Kasumi-1 (cell line): ENCODE measurements at places on chromosomes 16 and 17.
A peak's percentile ranks its signal among the peaks of the same experiment; 100 is the strongest.

- DNase-seq, result no peak
Observed at GRCh38 chr16:83348991-83349390, 458.8 kb upstream of the HSBP1 start.

DNA sequence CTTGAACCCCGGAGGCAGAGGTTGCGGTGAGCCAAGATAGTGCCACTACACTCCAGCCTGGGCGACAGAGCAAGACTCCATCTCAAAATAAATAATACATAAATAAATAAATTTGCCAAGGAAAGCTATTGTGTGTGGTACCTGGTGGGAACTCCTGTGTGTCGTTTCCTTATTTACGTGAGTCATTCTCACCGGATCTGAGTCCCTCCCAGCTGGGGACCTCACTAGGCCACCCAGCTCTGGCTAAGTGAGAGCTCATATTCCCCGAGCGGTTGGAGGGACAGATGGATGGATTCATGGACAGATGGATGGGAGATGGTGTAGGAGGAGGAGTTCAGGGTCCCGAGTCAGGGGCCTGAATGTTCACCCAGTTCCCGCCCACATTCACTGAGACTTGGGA, 22.9 kb upstream of the C1QL1 start:
- no peak for DNase-seq

DNA sequence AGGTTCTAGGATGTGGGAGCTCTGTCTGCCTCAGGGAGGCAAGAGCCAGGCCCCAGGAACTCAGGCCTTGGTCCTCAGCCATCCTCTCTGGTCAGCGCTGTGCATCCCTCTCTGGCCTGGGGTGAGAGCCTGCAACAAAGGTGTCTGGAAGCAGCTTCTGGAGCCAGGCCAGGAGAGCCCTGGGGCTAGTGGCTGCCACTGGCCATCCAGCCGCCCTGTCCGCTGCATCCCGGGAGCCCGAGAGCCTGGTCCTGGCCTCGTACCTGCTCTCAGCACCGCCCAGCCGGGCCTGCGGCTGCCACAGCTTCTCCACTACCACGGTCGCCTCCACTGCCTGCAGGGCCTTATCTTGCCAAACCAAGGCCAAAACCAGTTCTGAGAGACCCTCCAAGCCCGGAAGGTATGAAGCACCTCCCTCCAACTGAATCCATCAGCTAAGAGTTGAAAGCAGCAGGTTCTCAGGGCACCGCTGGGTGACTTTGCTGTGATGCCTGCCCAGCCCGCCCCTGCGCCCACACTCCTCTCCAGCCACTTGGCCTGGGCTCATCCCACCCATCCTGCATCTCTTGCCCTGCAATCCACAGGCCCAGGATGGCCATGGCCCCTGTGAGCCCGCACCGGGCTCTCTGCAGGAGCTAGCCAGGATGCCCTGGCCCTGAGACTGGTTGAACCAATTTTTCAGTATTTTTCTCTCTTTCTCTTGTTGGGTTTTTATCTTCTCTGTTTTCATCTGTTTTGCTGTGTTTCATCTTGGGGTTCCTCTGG, 85.7 kb downstream of the AMFR start:
- DNase-seq, result no peak

DNA sequence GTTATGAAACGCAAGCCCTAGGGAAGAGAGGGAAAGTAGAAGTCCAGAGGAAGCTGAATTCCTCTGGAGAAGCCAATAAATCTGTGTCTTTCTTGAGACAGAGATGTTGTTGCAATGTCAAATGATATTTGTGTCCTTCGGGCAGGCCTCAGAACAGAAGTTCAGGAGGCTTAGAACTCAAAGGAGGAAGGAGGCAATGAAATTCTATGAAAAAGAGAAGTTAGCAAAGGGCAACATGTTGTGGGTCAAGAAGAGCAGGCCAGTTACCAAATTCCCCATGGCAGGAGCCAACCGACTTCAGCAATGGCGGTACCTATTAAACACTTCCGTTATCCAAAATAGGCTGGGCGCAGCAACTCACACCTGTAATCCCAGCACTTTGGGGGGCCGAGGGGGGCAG, 109.0 kb upstream of the DHX40 start:
- no peak for DNase-seq

DNA sequence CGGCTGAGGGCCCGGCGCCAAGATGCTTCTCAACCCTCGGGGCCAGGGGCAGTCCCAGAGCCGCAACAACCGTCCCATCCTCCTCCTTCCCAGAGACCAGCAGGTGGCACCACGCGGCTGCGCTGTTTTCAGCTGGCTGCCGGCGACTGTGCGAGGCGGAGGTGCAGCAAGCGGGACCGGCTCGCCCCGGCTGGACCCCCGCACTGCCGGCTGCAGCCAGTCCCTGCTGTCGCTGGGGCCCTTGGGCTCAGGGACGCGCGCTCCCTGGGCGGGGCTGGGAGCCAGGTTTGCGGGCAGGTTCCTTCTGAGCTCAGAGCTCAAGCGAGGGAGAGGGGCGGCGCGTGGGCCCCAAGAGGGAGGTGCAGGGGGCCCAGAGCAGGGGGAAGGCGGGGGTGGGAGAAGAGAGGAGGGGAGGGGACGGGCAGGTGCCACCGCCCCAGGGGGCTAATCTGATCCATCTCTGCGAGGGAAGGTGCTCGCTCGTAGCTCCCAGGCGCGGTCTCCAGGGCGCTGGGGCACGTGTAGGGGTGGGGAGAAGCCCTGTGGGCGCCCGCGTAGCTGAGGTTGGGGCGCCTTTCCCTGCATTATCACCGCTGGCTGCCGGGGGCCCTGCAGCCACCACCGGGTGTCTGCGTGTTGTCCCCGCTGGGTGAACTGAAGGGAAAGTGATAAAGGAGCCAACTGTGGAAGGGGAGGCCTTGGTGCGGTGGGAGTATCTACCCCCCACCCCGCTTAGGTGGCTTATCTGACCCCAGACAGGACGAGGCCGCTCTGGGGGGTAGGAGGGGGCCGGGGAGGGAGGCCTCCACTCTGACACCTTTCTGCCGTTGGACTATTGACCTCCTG, 24.2 kb downstream of the STAT5A start:
- DNase-seq, result peak; percentile 80

DNA sequence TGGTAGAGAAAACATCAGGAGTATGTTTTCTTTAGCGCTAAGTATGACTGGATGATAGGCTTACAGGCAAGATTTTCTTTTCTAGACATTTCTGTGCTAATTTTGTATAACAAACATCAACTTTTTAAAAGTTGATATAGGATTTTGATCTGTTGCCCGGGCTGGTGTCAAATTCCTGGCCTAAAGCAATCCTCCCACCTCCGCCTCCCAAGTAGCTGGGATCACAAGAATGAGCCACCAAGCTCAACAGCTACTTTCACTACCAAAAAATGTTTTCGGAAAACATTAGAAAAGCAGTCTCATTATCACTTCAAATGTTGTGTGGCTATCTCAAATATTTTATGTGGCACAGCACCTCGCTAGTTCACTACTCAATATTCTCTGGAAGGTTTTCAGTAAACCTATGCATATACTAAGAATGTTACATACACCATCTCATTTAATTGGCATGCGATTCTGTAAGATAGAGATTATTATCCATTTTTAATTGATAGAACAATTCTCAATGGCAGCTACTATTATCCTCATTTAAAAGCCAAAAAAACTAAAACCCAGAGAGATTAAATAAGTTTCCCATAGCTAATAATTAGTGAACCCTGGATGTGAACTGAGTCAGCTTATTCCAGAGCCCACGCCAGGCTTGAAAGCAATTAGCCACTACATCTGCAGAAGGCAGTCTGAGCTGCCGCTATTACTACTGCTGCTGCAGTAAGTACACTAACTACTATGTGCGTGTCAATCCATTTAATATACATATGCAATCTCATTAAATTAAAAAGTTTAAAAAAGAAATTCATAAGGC, 41.7 kb downstream of the CREBBP start:
- DNase-seq, result no peak

- DNase-seq, result peak; percentile 41
Observed at GRCh38 chr16:68378436-68379415, 67.9 kb downstream of the PRMT7 start.

DNA sequence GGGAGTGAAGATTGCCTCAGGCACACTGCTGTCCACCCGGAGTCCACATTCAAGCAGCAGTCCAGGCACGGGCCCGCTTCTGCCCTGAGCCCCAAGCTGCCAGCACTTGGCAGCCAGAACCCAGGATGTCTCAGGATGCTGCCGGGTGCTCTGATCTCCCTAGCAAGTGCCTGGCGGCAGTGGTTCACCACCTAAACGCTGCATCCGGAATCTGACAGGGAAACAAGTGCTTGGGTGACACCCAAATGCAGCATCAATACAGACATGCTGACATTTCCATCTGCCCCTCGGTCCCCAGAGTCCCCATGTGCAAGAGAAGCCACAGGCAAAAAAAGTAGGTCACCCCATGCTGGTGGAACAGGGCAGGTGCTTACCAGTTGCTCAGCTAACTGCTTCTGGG, 197.1 kb upstream of the RPL38 start:
- no peak for DNase-seq

DNA sequence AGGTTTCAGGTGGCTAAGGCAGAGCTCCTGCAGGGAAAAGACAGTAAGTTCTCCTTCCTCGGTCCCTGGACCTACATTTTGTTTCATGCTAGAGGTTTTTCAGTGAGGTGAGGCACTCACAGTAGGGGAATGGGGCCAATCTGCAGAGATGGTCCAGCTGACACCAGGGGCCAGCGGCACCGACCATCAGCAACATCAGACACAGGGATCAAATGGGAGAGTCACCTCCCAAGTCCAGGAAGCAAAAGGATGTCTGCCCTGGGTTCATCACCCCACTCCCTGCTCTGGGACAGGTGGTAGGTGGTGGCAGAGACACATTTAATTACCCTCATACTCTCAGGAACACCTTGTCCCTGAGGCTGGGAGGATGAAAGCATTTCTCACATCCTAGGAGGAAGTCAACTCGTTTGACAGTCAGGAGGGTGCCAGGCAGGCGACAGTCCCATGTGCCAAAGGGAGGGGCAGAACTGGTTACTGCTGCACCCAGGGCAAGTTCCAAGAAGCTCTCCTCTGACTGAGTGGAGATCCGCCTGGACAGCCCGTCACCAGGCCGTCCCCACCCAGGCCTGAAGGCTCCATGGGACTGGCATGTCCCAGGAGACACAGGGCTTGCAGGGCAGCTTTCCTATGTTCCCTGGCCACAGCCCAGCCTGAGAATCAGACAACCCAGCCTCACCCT, 19.2 kb downstream of the ATP6V0D1 start:
- no peak for DNase-seq

DNA sequence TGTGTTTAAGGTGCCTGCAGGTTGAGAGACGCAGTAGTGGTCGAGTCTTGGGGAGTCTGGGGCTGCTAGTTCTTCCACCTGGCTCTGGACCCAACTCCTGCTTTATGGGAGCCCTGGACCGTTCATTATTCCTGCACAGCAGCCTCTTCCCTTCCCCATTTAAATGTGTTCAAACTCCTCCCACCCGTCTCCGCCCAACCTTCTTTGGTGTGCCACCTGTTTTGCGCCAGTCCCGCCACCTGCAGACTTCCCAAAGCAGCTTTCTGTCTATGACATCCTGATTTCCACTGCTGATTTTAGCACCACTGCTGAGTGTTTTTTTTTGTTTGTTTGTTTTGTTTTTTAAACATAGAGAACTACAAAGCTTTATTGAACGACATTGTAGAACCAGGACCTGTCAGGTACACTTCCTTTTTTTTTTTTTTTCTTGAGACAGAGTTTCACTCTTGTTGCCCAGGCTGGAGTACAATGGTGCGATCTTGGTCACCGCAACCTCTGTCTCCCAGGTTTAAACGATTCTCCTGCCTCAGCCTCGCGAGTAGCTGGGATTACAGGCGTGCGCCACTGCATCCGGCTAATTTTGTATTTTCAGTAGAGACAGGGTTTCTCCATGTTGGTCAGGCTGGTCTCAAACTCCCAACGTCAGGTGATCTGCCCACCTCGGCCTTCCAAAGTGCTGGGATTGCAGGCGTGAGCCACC, 12.8 kb downstream of the ADORA2B start:
- DNase-seq, result no peak

GRCh38 chr16:55566432-55567175, at the start of gene CAPNS2:
CAPNS2 (plus strand) TSS chr16:55566684; CDS start chr16:55566757, 73 bp downstream.
- DNase-seq, result no peak

DNA sequence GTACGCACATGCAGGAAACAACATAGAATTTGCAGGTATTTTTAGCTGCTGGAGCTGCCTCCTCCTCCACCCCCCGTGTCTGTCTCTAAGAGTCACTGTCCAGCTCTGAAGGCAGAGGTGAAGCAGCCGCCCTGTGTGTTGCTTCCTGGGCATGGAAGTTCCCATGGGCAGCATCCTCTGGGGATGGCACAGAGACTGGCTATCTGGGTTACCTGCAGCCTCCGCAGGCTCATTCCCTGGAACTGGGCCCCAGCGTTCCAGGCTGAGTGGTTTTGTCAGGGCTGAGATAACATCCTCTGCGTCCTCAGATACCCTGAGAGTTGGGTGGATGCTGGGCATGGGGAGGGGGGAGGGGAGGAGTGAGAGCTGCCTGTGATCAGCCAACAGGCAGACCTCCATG, 41.5 kb upstream of the MRTFB start:
- DNase-seq, result no peak

DNA sequence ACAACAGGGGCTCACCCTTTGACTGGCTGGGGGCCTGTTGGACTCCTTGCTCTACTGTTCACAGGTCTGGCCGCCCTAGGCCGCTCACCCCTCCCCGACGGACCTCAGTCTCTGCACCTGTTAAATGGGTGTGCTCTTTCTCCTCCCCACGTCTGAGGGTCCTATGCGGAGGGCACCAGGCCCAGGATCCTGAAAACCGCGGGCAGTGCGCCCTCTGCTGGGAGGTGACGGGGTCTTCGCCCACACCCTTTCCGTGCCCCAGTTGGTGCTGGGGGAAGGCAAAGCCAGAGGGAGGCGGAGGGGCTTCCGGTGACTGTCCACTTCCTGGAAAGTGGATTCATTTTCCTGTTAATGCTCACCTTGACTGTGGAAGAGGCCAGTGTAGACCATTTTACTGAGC, 1010.9 kb downstream of the KCNJ18 start:
- DNase-seq, result no peak

GRCh38 chr17:1039123-1039507, 42.2 kb downstream of the TIMM22 start:
- no peak for DNase-seq

- peak; percentile 64 for DNase-seq
Observed at GRCh38 chr17:43021741-43022512, at the start of gene VAT1. VAT1 (minus strand) TSS chr17:43022385; CDS start chr17:43022322, 63 bp downstream.

DNA sequence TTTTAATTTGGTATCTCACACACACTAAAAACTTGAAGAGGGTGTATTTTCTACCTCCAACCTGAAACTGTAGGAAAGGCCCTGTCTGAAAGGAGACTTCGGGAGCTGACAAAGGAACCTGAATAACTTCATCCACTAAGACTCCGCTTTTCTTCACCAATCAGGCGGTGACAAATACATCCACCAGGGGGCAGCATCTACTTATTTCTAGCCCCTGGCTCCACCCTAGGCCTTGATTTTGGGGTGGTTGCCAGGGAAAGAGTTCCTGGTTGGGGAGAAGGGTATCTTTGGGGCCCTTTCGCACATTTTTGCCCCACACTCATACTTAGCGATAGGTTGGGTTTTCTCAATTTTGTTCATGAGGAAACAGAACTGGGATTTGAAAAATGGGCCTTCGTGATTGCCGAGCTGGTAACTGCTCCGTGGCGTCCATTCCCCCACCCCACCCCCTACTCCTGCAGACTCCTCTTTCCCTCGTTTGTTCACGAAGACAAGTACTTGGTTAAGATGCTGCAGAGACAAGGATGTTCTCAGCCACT, 4.8 kb upstream of the ARL4D start:
- peak; percentile 92 for DNase-seq
